ENCODE measurements at places on chromosomes 2 and 18.

GRCh38 chr2:233092432-233093165 lies 32.5 kb downstream of the INPP5D start:
- no peak for DNase-seq

- no peak for DNase-seq
Measured at GRCh38 chr2:201907563-201907881, 101.2 kb downstream of the CDK15 start.

DNA sequence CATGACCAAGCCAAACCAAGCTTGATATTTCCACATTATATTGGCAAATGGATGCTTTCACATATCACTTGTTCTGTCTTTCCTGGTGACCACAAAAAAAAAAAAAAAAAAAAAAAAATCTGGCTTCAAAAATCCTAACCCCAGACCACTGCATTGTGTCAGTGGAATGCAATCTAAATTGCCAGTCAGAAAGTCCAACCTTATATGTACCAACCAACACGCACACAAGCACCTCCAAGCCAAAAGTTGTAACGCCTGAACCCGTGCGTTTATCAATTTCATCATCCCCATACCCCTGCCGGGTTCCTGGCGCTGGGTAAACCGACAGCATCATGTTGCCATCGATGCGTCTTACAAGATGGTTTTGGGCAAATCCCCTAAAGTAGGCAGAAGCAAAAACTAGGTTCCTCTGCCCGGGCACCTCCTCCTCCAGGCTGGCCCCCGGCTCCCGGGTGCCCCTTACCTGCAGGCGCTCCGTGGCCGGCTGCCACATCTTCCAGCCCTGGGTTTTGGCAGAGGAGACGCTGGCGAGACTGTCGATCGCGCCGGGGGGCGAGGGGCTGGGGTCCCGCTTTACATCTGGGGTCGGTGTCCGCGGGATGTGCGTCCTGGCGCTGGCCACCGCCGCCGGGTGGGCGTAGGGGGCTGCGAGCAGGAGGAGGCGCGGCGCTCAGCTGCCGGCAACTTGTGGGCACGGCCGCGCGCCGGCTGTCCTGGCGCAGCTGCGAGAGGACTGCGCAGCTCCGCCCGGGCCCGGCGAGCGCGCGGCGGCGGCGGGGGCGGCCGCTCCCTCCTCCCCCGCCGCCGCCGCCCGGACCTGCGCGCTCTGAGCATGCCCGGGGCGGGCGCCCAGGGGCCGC lies at the start of gene PID1:
PID1 (minus strand) TSS at position 737 of the 860 bp plus-strand sequence; CDS start at position 493, 244 bp downstream.
- no peak for DNase-seq

- no peak for DNase-seq
Measured at GRCh38 chr2:14524041-14524802, 108.3 kb upstream of the LRATD1 start.

DNA sequence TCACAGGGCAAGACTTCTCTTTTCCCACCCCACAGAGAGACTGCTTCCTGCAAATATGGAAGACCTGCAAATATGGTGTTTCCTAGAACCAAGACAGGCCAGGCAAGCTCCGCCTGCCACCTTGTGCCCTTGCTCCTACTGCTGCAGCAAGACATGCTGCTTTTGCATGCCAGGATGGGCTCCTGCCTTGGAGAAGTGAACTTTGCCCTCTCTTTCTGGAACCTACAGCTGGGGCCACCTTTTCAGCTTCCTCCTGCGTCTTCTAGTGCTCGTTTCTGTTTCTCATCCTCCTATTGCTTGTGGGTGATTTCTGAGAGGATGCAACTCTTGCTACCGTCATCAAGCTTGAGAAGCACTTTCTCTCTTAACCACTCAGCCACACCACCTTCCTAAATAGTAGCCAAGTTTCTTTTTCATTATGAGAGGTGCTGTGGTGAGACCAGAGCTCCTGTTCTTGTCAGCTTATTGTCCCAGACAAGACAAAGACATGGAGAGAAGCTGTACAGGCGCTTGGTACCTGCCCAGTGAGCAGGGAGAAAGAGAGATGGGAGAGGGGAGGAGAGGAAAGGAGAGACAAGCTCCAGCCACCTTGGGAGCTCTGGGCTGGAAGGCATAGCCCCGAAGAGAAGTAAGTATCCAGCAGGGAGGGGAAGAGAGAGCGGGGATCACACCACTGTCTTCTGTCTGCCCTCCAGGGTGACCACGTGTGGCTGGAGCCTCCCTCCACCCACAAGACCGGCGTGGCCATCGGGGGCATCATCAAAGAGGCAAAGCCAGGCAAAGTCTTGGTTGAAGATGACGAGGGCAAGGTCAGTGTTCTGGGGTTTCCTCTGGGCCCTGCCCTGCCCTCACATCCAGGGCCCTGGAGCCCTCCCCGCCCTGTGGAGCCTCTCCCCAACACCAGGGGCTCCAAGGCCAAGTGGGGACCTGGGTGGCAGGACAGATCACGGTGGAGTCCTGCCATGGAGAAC lies 28.3 kb downstream of the MYO7B start:
- no peak for DNase-seq

All from stimulated activated CD4-positive, alpha-beta T cell treated with anti-CD3 and anti-CD28 coated beads, Interleukin-4, amount 100 ng/mL, for 4 hours (primary cell).